Activated T-helper 2 cell treated with anti-CD3 and anti-CD28 coated beads, Interferon-gamma antibody, Interleukin-2, Interleukin-4, amounts not matched to agents 10 μg/mL and 5 μg/mL and 100 μg/mL, durations not matched to agents 14 hours and 24 hours and 36 hours (primary cell): ENCODE measurements at places on chromosomes 7 and 10.

DNA sequence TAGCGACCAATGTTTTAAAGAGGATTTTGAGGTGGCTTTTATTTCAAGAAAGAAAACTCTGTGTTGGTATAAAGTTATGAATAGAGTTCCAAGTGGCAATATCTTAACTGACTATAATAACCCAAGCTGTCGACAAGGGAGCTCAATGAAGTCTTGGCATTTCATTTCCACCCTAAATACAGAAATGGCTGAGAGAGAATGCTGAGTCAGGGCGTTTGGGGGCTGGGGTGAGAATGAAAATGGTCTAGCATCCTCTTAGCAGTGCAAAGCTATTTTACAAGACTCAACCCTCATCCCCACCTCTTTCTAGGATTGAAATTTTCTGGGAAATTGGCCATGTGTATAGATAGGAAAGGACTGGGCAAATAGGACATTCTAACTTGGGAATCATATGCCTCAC lies 759.1 kb downstream of the KCNMA1 start:
- DNase-seq, result no peak

- no peak for DNase-seq
Measured at GRCh38 chr7:76330673-76331072, 28.1 kb downstream of the YWHAG start.

DNA sequence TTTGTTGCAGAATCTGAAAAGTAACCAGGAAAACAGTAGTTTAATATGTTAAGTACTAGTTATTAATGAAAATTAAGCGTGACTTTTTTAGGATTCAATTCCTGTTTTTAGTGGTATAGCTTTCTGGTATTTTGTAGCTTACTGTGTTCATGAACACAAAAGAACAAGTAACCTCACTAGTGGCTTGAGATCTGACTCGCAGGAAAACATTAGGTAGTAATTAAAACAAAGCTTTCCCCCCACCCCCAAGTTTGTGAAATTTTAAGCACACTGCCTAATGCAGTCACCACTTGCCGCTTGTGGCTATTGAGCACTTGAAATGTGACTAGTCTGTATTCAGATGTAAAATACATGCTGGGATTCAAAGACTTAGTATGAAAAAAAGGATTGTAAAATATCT lies 102.5 kb upstream of the RPA3 start:
- no peak for DNase-seq

GRCh38 chr7:42456267-42456666 lies 219.3 kb upstream of the GLI3 start:
- no peak for DNase-seq

DNA sequence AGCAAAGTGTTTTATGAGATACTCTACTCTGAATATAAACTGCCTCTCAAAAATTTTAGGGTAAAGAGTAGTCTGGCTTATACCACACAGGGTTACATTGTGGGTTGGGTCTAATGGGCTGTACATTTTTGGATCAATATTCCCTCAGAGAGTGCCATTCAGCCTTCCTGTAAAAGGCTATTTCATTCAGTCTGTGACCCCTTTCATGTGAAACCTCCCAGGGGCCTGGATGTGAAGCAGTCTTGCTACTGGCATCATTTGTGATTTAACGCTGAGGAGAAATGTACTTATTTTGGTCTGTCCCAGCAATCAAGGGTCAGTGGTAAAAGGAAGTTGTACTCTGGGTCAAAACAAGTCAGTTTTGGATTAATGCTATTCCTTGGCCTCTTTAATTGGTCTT lies 71.8 kb upstream of the PRKG1 start:
- DNase-seq, result no peak

- no peak for DNase-seq
Measured at GRCh38 chr7:4279216-4279615, 402.9 kb upstream of the FOXK1 start.

DNA sequence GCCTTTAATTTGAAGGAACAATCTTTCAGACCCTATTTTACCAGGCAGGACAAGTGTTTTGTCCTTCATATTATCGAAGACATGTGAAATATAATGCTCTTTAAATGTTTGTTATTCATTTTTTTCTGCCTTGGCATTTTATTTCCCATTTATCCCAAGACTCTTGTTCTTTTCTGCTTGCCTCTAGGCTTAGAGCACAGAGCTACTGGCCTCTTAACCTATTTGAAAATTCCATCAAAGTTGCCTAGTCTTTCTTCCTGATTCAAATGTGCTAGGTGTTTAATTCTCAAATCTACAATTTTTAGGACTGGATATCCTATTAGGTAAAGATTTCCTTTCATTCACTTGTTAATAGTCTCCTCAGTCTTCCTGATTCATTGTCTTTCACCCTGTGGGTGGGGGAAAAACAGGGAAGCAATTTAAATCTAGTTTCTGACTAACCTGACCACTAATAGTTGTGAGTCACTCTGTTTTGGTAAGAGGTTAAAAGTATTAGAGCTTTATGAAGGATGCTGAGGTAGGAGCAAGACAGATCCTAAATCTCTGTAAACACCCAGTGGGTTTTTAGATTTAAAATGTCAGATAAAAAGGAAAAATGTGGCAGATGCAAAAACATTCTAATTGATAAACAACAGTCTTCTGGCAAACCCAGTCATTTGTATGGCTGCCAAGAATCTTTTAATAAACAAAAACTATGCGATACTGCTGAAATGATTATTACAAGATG lies 1.5 kb downstream of the LIPK start:
- no peak for DNase-seq
